ENCODE measurements at places on chromosomes 5 and 9. TPM values are rescaled to one million over a fixed set of nuclear protein-coding genes. Genes with fewer than 3 reads are reported as not detected.
A peak's percentile ranks its signal among the peaks of the same experiment; 100 is the strongest.

The STARD4 gene
- 92.0 TPM for total RNA-seq

The OR1J1 gene
- total RNA-seq: not detected

DNA sequence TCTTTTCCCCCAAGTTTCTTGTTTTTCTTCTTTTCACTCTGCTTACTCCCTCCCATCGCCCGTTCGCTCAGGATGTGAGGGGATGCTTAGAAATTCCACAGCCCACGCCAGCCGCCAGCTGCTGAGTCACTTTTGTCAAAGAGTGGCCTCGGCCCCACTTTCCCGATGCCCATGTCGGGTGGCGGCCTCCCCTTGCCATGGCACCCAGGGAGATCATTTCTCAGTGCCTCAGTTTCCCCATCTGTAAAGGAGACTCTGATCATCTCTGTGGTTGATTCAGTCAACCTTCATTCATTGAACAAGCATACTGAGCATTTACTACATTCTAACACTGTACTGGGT lies 353 bp upstream of the PDGFRB start:
- peaks cover 25% of the 10 kb centered on the region for H3K4me1 ChIP-seq
- H3K27ac ChIP-seq: no peak overlapping the region
- peak overlapping the region; percentile 51 for H3K4me3 ChIP-seq
- no peaks in the 10 kb centered on the region for H3K36me3 ChIP-seq
- no peaks in the 10 kb centered on the region for H3K27me3 ChIP-seq
- DNase-seq: no peak

DNA sequence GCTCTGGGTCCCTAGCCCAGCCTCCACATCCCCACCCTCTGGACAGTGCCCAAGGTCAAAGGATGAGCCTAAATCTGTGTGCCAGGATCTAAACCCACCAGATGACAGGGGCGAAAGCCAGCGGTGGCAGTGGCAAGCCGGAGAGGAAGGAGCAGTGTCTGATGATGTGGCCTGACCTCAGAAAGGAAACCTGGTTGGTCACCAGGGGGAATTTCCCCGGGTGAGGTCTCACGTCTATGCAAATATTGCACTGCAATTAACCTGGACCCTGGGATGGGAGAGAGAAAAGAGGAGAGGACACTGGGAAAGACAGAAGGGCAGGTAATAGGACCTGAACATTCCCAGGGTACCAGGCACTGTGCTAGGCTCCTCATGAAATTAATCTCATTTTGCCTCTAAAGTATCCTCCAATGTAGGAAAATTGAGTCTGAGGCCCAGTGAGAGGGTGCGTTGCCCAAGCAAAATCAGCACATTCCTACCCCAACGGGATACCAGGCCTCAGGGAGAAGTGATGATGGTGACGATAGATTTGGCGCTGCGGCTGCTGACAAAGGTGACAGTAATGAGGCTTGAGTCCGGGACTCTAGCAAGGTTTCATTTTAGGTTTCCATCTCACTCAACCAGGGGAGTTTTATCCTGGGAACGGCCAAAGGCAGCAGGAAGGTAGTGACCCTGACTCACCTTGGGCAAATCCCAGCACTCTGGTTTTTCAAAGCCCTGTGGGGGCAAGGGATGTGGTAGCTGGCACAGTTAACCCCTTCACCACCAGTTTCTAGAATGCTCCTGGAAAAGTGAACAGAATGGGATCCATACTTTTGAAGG lies 13.4 kb upstream of the TNIP1 start:
- H3K4me1 ChIP-seq: 0 out of 2 replicates have a peak, but pooled peaks cover 6% of the 10 kb centered on the region
- no peak overlapping the region for H3K4me3 ChIP-seq
- no peaks in the 10 kb centered on the region for H3K27me3 ChIP-seq
- DNase-seq: no peak
- no peak overlapping the region for H3K27ac ChIP-seq

- no peaks in the 10 kb centered on the region for H3K27me3 ChIP-seq
- no peak for DNase-seq
- H3K36me3 ChIP-seq: no peaks in the 10 kb centered on the region
- no peak overlapping the region for H3K4me3 ChIP-seq
- no peaks in the 10 kb centered on the region for H3K4me1 ChIP-seq
- no peak overlapping the region for H3K27ac ChIP-seq
Observed at GRCh38 chr5:153565822-153566221, 75.4 kb downstream of the GRIA1 start.
